NCI-H2107 (cell line): ENCODE measurements at places on chromosomes 7 and 10.

DNA sequence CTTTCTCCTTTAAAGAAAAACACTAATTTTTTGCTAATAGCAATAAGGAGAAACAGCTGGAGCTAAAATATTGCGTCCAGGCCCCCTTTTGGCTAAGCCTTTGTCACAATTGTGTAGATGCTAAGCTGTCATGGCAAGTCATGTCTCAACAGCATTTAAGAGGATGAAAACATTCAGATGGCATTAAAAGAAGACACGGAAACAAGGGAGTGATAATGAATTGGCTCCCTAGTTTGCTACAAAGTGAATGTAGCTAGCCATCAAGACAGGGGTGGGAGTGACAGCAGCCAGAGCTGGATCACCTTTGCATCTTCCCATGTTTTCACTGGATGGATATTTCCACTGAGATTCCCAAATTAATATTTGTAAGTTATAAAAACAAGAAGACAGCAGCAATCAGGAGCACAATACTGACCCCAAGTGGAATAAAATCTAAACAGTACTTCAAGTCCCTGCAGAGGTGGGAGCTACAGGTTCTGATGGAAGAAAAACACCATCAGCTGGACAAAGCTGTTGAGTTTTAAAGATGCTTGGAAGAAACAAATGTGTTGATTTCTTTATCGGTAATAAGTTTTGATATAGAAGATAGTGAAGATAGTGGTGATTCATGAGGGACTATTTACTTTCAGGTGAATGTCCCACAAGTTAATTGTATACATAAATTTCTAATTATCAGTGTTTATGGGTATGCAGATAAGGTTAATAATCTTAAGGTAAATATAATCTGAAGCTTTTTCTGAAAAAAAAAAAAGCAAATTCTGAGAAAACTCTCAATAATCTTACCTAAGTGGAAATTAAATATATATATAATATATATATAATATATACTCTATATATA is 129.4 kb downstream of the SLC16A9 start:
- no peak for DNase-seq

- DNase-seq: no peak
Measured at GRCh38 chr10:26780106-26780792, 80.5 kb downstream of the ABI1 start.

GRCh38 chr10:58511765-58512490 is 744 bp upstream of the BICC1 start:
- no peak for DNase-seq

- no peak for DNase-seq
Measured at GRCh38 chr7:90999989-91000979, 263.9 kb upstream of the FZD1 start.

GRCh38 chr7:124489082-124489819 is 276.3 kb downstream of the GPR37 start:
- no peak for DNase-seq

DNA sequence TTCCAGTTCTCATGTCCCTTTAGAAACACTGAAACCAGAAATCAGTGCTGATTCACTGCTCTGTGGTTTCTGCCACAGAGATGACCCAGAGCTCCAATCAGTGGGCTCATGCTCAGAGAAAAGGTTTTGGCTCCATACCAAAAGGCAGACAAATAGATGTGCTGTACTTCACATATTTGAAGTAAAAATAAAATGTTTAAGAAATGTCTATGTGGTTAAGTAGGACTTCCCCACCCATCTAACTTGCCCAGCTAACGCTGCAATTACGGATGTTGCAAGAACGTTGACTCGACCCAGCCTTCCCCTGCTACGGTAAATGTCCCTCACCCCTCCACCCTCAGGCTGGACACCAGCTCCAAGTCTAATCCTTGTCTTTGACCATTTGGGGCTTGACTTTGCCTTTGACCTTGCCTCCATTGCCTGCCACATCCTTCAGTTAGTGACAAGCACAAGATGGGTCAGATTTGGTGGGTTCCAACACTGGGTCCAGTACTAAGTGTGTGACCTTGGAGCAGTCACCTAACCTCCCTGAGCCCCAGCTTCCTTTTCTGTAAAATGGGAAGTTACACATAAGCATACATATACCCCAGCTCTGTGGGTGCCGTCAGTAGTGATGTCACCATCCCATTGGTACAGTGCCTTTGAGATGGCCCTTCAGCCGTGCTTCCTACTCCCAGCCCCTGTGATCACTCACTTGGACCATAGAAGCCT is 95.8 kb downstream of the CHST15 start:
- no peak for DNase-seq

- no peak for DNase-seq
Measured at GRCh38 chr7:132177708-132178401, 398.4 kb downstream of the PLXNA4 start.

DNA sequence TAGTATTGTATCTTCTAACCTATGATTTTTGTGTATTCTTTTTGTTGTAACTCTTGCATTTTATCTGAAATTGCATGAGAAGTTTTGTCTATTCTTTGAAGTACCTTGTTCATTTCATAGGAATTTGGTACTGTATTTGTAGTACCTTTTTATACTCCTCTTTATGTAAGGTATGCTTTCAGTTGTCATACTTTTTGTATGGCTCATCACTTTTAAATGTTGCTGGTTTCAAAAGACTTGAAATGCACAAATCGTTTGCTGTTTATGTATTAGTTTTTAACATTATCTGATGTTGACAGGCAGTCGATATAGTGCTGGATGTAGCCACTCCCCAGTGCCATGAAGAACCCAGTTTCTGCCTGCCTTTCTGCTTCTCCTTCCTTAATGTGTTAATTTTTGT is 158.1 kb downstream of the SDK1 start:
- DNase-seq: no peak

DNA sequence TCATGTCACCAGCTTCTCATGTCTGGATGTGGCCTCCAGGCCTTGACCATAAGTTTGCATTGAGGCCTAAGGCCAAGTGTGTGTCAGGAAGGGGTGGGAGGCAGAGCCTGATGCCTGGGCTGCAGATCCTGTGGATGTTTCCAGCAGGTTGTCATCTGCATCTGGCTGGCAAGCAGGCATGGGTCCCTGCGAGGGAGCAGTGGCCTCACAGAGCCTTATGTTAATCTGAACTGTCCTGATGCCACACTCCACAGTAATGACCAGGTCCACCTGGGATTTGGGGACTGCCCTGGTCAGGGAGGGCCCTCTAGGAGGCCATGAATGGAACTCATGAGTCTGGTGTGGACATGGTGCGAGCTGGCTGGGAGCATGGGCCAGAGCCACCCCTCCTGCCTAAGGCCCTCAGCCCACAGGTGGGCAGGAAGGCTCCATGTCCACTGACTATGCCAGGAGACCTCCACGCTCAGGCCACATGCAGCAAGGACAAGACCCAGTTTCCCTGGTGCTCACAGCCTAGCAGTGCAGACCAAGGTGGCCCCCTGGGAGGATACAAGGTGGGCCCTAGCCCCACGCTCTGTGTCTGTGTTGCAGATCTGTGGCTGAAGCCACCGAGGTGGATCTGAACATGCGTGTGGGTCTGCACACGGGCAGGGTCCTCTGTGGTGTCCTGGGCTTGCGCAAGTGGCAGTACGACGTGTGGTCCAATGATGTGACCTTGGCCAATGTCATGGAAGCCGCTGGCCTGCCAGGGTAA is 83.1 kb downstream of the ADCY1 start:
- no peak for DNase-seq

GRCh38 chr10:92799568-92799967 is 48.8 kb upstream of the EXOC6 start:
- no peak for DNase-seq

DNA sequence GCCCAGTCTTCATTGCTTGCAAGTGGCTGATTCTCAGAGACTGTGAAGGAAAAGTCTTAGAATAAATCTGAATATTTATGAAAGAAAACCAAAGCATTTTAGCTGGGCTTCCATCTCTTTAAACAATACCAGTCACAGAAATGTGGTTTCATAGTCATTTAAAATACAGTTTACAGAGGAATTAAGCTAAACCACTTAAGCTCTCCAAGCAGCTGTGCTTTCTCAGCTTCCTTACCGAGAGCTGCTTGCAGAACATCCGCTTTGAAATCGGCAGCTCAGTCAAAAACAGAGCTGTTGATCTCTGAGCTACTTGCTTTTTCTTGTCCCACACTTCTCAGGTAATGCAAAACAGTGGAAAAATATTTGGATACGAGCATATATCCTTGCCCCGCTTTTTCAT is 134.5 kb downstream of the DYNC1I1 start:
- no peak for DNase-seq

DNA sequence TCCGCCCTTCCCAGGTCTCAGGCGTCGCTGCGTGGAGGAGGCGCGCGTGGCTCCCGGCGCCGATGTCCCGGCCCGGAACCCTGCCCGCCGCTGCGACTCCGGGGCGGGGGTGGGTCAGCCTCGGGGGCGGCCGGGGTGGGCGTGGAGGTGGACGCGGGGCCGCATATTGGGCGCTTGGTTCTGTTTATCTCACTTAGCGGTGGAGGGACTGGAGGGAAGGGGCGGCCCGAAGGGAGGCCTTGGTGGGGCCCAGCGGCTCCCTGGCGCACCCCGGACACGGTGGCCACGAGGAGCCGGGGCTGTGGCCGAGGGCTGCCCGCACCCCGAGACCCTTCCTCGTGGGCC is 8.6 kb downstream of the UNCX start:
- no peak for DNase-seq

- no peak for DNase-seq
Measured at GRCh38 chr10:114265392-114266053, 26.5 kb downstream of the VWA2 start.

GRCh38 chr7:102046373-102047117 is 229.1 kb downstream of the CUX1 start:
- no peak for DNase-seq

GRCh38 chr10:90592638-90593302 is 265.1 kb downstream of the HTR7 start:
- DNase-seq: no peak

DNA sequence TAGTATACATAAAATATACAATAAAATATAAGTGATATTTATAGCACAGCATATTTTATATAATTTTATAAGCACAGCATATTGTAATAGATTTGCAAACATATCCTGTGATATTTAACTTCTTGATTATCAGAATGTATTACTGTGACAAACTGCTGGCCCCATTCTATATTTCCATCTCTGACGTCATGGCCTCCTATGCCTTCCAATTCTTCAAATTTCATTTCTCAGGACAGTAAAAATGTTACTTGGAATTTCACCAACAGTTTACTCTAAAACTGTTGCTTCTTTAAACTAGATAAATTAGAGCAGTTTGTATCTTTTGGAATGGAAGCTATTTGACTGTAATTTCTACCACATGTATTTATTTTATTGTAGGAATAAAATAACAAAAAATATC is 102.5 kb upstream of the SLC25A13 start:
- DNase-seq: no peak

- no peak for DNase-seq
Measured at GRCh38 chr10:34151931-34152330, 663.2 kb downstream of the PARD3 start.

GRCh38 chr7:47571331-47572093 is 10.4 kb downstream of the TNS3 start:
- no peak for DNase-seq

GRCh38 chr7:102272917-102273748 is 13.5 kb upstream of the SH2B2 start:
- no peak for DNase-seq

DNA sequence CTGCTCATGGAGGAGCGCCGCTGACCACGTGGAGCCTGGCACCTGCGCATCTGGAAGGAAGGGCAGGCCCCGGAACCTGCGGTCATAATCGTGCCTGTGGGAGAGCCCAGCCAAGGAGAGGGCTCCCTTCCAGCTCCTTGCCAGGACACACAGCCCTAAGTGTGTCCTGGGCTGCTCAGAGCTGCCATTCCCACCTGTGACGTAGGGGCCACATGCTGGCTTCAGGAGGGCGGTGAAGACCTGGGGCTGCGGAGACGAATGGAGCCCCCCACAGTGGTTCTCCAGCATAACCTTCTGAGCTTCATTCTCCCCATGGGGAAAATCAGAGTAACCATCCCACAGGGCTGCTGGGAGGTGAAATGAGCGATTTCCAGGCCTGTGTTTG is 127.6 kb upstream of the CHST15 start:
- DNase-seq: no peak

- no peak for DNase-seq
Measured at GRCh38 chr7:151249732-151250072, 1.2 kb upstream of the SMARCD3 start.

GRCh38 chr7:138021889-138022288 is 20.0 kb upstream of the CREB3L2 start:
- no peak for DNase-seq

- DNase-seq: no peak
Measured at GRCh38 chr7:81414411-81414810, 355.4 kb downstream of the HGF start.
